ENCODE measurements at places on chromosomes 7 and 10.

- peak; percentile 53 for DNase-seq
These were observed 578 bp downstream of the ZMYND11 start for GRCh38 chr10:135601-136464.

DNA sequence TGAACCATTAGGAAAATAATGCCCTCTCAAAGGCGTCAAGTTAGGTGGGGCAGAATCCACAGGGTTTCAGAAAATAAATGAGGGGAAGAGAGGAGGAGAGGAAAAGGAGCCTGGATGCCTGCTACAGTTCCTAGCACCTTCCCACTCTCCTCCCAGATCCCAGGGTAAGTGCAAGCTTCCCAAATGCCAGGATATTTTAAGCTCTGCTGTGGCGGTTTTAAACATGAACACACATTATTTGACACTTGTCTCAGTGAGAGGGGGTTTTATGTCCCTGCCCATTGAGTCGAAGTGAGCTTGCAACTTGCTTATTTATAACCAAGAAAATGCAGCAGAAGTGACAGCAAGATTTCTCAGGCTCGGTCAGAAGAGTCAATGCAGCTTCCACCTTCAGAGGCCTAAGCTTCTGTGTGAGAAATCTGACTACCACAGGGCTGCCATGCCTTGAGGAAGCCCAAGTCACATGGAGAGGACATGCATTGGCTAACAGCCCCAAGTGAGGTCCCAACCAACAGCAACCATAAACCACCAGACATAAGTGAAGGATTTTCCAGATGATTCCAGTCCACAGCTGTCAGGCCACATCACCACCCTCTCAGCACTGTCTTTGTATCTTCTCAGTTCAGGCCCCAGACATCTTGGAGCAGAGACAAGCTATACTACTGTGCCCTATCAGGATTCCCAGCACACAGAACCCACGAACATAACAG is 17.9 kb upstream of the BMPER start:
- DNase-seq = no peak

DNA sequence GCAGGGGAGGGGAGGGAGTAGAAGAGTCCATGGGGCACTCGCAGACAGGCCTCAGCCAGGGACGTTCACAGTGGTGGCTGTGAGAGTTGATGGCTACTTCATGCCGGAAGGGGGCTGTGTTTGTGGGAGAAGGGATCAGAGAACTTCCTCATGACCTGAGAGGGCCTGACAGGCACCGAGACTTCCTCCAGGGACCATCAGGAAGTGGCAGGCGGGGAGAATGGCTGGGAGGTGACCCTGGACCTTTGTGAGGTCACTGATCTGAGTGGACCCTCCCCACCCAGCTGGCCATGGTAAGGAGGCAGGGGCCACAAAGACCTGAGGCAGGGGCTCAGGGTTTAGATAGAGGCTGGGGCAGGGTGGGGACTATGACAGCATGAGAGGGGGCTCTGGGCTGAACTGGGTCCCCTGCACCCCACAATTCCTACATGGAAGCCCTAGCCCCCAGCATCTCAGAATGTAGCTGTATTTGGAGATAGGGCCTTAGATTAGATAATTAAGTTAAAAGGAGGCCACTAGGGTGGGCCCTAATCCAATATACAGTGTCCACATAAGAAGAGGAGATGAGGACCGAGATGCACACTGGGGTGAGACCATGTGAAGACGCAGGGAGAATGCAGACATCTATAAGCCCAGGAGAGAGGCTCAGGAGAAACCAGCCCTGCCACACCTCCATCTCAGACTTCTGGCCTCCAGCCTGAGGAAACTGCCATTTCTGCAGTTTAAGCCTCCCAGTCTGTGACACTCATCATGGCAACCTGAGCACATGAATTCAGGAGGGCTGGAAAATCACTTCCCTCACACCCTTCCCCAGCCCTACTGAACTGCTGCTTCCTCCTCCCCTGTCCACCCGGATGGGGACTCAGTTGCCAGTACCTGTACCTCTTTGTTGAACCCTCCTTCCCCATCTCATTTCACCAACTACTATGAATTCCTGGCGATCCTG is 273.9 kb upstream of the ZNF32 start:
- no peak for DNase-seq

DNA sequence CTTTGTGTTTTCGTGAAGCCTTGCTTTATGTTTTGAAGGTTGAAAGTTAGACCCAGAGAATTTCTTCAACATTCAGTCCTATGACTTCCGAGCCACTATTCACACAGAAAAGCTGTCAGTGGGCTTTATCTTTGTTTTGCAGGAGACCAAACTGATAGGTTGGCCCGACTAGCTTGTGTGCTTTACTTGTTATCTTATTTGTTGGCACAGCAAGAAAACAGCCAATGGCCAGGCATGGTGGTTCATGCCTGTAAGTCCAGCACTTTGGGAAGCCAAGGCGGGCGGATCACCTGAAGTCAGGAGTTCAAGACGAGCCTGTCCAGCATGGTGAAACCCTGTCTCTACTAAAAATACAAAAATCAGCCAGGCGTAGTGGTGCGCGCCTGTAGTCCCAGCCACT is 16.0 kb upstream of the GDI2 start:
- DNase-seq = no peak

GRCh38 chr10:97567891-97568290 is 4.7 kb upstream of the ANKRD2 start:
- no peak for DNase-seq

DNA sequence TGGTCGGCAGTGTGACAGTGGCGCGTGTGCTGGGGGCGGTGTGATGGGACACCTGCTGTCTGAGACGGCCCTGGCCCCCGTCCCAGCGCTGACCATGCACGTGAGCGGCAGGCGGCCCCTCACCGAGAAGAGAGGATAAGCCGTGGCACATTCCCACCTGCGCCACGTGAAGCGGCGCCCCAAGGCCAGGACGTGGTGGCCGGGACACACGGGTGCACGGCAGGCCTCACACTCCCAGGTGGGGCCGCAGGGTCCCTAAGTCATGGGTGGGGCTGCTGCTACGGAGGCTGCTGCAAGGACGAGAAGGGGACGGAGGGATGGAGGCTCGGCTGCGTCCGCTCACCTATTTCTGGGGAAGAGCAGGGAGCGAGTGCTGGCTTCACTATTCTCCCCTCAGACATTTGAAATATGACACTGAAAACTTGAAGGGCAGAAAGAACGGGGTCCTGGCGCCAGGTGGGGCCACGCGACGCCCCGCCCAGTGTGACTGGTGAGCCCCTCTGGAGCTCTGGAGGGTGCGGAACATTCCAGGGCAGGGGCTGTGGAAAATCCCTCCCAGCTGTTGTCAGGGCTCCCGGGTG is 7.5 kb downstream of the CYP2W1 start:
- DNase-seq = no peak

DNA sequence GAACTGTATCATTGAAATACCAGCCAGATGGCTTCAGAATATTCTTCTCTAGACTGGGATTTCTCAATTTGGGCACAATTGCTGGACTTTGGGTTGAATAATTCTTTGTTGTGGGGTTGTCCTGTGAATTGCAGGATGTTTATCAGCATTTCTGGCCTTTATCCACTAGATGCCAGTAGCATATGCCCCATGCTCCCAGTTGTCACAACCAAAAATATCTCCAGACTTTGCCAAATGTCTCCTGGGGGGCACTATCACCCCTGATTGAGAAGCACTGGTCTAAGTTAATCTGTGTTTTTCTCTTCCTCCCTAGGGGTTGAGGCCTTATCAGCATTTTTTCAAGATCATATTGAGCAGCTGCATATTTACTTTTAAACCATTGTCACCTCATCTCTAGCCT is 204.9 kb upstream of the SP8 start:
- no peak for DNase-seq

GRCh38 chr10:26939290-26939961 is 78.7 kb upstream of the ABI1 start:
- DNase-seq = no peak

DNA sequence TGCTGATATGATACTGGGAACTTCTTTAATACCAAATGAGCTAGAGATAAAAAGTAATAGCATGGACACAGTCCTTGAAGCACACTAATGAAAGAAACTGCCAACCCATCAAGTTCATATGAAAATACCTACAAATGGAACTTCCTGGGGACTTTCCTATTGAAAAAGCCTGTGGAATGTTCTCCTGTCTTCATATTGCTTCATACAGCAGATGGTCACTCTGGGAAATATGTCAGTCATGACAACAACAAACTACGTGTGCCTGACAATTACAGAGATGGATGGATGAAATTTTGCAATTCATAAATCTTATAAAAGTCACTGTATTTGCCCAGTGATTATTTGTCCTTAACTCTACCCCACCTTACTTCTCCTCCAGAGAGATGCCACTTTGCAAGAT is 106.6 kb upstream of the COL1A2 start:
- no peak for DNase-seq

GRCh38 chr7:150686030-150686631 is 625 bp downstream of the GIMAP2 start:
- DNase-seq = no peak

- DNase-seq = no peak
These were observed 712.5 kb upstream of the ANKRD30A start for GRCh38 chr10:36412942-36413341.

DNA sequence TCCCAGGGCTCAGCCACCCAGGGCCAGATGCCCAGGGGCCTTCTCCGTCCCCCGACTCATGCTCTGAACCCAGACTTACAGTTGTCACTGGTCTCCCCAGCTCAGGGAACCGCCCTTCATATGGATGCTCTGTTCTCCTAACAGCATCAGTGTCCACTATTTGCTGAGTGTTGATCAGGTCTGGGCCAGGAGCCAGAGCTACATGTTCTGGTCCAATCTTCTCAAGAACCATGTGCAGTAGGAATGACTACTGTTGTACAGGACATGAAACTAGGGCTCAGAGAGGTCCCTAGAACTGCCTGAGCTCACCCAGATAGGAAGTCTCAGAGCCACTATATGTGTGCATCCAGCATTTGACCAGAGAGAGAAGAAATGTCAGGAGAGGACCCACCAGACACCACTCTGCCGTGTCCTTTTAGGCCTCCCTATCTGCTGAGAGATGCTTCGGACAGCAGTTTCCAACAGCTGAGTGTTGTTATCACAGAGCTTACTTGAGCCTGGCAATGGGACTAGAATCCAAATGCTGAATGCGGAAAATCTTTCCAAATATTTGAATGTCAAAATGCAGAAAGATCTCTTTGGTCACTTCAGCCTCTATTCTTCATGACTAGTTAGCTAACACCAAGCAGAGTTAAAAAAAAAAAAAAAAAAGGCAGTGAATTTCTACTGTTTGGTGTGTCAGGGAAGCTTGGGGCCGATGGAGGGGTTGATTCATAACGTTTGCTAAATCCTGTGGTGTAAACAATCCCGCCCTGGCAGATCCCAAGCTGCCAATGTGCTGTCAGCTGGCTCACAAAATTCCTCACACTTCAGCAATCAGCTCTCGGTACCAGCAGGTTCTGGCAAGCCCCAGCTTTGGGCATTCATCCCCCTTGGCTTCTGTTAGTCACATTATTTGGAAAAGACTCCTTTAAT is 246.1 kb downstream of the TNS3 start:
- no peak for DNase-seq

DNA sequence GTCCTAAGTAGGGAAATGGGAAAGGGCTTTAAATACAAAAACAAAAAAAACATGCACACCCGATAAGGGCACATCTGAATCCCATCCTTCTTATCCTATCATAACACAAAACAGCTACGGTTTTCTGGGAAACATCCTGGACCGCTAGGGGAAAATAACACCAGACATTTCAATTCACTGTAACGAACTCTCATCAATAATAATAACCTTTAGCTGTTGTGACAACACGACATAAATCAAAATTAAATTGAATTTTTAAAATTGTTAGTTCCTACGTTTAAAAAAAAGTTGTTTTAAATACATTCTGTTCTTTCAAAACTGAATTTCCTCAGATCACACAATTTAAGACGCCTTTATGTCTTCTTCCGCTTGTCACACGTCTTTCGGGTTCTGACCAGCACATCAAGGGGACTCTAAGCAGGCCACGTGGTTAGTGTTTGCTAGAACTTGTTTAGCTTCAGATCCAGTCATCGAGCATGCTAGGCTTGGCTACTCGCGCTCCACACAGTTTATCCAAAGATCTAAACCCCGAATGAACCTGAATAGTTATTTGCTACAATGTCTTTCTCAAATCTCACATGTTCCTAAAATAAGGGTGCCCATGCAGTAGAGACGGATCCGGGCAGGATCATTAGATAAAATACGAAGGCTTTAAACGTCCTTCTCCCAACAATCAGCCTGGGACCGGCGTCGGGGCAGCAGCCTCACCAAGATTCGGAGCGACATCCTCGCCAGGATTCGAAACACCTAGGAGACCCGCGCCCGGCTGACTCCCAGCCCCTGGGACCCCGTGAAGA is 839 bp downstream of the IKZF5 start:
- DNase-seq = no peak

GRCh38 chr10:73432646-73433537 is 469 bp downstream of the MSS51 start:
- DNase-seq = no peak

DNA sequence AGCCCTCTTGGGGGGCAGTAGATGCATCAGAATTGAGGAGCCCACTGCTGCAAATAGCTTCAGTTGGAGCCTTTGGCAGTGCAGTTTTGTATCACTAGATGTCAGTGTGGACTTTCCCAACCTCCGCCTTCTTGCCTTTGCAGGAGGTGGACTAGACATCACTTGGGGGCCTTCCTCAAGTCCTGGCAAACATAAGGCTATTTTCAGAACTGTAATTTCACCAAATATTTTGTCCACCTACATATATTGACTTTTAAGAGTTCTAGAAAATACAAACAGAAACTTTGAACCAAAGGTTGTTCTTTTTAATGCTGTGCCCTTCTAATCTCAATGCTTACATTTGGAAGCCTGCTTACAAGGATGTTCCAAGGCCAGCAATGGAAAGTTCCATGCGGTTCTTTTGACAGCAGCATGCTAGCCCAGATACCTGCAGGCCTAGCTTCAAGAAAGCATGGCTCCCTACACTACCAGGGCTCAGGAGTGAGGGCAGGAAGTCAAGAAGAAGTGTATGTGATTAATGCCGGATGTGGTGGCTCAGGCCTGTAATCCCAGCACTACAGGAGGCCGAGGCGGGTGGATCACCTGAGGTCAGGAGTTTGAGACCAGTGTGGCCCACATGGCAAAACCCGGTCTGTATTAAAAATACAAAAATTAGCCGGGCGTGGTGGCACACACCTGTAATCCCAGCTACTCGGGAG is 8.0 kb upstream of the ZNRF2 start:
- no peak for DNase-seq

- no peak for DNase-seq
These were observed 184.0 kb upstream of the RNF32 start for GRCh38 chr7:156456503-156457115.

GRCh38 chr10:125559210-125559609 is 123.8 kb downstream of the TEX36 start:
- DNase-seq = no peak

DNA sequence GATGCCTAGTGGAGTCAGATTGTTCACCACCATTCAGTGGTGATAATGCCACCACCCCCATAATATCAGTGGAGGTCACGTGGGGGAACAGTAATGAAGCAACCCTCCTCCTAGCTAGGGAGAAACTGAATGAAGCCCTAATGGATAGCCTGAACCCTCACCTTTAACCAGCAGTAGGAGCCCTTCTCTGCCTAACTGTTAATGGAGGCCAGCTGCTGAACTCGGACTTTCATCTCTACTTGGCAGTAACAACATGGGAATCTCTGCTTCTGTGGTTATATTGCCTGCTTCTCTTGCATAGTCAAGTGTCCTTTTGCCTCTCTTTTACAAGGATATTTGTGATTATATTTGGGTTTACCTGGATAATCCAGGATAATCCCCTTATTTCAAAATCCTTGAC is 1097.9 kb downstream of the REEP3 start:
- no peak for DNase-seq

Measured in left renal pelvis (tissue), 4 donors.